ENCODE measurements at places on chromosomes 7 and 10.
A peak's percentile ranks its signal among the peaks of the same experiment; 100 is the strongest.

GRCh38 chr10:97633921-97634320 lies 621 bp upstream of the MORN4 start:
- no peak for DNase-seq

DNA sequence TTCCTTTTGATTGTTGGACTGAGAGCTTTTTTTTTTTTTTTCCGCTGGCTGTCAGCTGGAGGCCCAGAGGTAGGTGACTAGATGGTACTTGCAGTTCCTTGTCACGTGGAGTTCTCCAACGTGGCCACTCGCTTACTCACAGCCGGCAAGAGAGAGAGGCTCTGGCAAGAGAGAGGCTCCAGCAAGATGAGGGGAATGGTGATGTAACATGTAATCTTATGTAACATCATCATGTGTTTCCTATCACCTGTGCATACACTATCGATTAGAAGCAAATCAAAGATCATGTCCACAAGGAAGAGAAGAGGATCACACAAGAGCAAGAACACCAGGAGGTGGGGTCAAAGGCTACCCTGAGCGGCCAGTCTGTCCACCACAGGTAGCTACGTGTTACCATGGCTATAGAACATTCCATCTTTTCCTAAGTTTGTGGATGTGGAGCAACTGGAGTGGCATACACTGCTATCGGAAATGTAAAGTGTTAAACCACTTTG lies 4.0 kb upstream of the BORCS7 start:
- no peak for DNase-seq

DNA sequence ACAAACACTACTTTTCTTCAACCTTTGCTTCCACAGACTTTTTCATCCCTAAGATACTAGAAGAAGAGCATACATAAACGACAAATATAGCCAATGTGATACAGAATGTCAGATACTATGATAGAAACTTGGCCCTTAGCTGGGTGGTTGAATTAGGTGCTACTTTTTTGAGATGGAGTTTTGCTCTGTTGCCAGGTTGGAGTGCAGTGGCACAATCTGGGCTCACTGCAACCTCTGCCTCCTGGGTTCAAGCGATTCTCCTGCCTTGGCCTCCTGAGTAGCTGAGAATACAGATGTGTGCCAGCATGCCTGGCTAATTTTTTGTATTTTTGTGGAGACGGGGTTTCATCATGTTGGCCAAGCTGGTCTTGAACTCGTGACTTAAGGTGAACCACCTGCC lies 3.5 kb downstream of the PPIA start:
- DNase-seq, result no peak

GRCh38 chr7:131241386-131241785 lies 86.3 kb upstream of the MKLN1 start:
- no peak for DNase-seq

DNA sequence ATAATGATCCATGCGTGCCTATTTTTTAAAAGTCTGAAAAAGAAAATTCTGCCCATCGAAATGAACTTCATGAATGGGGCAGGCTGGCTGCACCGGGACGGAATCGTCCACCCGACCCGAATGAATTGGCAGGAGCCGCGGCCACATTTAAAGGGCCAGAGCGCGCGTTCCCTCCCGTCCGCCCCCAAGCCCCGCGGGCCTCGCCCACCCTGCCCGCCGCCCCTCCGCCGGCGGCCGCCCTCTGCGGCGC lies 319 bp upstream of the GATA3 start:
- no peak for DNase-seq

DNA sequence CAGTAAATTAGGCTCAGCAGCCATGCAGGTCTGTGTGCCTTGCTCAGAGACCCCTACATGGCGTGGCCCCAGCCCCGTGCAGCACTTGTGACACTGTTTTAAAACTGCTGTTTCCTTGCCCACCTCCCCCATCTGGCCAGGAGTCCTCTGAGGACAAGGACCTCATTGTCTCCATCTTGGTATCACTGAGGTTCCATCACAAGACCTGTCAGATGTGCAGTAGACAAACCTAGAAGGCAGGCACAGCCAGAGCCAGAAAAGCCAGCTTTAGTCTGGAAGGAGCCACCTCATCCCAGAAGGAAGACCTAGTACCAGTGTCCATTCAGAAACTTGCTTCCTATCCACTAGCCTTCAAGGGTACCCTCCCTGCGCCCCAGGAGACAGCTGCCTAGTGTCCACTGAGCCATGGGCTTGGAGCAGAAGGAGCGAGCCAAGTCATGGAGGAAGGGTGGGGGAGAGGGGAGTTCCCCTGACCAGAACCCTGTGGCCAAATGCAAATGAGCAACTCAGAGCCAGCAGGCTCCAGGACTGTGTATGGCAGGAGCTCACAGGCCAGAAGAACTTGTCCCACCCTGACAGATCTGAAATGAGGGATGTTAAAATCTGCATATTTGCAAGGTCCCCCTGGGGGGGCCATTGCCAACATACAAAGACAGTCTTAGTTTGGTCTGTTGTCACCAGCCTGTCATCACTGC lies 176.1 kb downstream of the SH3PXD2A start:
- DNase-seq, result no peak

GRCh38 chr10:92187101-92187500 lies 103.8 kb downstream of the CPEB3 start:
- no peak for DNase-seq

DNA sequence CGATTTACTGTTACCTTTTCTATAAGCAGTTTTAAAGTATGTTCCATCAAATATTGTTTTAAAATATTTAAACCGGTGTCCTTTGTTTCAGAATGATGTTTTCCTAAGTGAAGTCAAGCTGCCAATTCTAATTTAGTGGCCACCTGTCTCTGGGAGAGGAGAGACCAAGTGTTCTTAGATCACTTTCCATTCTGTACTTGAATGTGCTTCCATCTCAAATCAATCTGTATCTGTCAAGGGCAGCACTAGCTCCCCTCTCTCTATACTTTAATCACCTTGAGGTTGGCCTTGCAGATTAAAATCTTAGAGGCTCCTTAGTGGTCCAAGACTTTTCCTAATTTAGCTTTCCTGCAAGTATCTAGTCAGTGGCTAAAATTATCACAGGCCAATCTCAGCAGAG lies 49.6 kb downstream of the LGI1 start:
- no peak for DNase-seq

DNA sequence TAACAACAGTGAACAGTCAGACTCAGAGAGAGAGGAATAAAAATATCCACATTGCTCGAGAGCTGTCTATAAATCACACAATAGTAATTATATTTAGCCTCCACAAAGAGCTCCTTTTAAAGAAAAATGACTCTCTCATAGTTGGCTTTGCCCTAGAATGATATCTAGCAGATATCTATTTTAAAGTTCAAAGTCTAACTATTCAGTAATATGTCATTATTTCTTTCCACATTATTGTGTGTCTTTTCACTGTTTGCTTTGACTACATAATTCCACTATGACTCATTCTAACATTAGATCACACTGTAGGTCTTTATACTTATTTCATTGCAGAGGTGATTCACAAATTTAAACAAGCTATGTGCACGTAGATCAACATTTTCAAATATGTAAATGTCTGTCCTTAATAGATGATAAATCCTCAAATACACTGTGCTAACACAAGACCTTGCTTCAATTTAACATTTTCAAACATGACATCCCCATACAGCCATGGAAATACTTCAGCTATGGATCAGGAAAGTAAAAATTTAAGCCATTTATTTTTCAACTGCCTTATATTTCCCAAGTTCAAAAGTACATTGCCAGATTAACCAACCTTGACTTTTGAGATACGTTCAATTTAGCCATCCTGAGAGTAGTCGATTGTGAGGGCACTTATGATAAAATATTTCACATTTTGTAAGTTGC lies 99.9 kb upstream of the AKR1E2 start:
- peak; percentile 23 for DNase-seq

DNA sequence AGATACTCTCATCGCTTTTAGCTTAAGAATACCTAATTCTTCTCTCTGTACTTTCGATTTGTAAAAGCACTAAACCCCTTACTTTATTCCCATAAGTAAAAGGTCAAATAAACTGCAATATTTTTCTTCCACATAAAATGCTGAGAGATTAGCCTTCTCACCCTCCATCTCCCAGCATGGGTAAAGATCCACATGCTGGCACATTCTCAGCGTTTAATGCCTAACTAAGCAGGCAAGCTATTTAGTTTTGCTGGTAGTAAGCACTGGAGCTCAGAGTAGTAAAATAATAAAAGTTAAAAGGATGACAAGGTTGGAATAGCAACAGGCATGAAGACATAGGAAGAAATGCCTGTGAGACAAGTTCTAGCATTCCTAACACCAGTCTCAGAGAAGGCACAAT lies 65.9 kb upstream of the NEBL start:
- DNase-seq, result no peak

- no peak for DNase-seq
These were observed 72.0 kb upstream of the CALCR start for GRCh38 chr7:93646538-93646937.

DNA sequence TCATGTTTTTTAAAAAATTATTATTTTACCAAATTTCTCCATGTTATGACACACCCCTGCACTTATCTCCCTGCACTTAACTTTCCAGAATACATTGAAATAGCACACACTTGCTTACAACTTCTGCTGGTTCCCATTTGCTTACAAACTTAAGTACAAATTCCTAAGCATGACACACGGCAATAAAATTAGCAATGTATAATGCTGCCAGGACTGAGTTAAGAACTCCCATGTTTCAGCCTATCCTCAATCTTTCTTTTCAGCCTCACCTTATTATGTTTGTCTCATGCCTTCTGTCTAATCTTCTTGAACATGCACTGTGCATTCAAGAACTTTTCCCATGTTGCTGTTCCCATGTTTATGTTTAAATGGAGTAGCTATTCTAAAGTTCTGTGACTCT lies 40.8 kb downstream of the PRPS1L1 start:
- no peak for DNase-seq

GRCh38 chr7:117124591-117125220 lies 171.4 kb downstream of the ST7 start:
- DNase-seq, result no peak

DNA sequence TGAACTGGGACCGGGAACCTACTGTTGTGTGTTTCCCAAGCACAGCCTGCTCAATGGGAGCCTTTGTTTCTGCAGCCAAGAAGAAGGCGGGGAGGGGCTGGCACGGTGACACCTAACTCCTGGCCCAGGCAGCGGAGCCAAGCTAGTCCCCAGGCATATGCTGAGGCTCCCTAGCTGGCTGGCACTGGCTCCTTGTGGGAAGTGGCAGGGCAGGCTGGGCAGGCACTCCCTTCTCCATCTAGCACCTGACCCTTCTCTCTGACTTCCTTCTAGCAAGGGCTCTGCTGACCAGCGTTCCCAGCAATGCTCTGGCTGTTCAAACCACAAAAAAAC lies 325.0 kb downstream of the PLXNA4 start:
- DNase-seq, result no peak

DNA sequence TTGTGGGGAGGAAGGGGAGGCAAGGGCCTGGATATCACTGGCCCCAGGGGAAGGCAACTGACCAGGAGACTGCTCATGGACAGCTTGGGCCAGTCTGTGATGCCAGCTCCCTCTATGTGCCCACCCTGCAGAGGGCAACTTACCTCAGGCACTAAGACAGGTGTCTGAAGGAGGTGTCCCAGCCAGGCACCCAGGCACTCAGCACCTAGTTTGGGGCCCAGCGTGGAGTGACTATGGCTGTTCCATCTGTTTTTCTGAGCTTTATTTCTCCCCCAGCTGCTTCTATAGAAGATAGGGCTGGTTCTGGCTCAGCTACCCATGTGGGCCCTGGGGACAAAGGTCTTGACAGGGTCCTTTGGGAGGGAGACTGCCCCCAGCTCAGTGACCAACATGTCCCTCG lies 150.6 kb upstream of the PCBD1 start:
- no peak for DNase-seq

DNA sequence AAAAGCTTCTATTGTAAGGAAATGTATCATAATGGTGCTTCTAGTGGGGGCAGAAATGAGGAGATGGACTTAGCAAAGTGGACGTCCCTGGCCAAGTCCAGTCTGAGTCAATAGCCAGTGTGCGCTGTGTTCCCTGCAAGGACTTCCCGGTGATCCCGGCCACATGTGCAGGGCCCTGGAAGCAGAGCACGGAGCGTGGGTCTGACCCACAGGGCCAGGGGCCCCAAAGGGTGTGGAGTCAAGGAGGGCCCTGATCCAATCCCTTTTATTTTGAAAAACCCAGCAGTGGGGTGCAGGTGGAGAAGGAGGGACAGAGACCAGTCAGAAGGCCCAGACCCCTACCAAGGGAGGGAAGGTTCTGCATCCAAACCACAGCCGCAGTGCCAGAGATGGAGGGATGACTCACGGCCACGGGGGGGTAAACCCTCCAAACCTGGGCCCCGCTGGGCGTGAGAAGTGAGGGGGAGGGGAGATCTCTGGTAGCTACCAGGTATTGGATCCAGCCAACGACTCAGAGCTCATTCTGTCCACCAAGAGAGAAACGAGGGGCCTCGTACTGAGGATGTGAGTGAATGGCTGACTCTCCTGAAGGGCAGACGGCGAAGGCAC lies 57.2 kb upstream of the VIPR2 start:
- DNase-seq, result no peak

DNA sequence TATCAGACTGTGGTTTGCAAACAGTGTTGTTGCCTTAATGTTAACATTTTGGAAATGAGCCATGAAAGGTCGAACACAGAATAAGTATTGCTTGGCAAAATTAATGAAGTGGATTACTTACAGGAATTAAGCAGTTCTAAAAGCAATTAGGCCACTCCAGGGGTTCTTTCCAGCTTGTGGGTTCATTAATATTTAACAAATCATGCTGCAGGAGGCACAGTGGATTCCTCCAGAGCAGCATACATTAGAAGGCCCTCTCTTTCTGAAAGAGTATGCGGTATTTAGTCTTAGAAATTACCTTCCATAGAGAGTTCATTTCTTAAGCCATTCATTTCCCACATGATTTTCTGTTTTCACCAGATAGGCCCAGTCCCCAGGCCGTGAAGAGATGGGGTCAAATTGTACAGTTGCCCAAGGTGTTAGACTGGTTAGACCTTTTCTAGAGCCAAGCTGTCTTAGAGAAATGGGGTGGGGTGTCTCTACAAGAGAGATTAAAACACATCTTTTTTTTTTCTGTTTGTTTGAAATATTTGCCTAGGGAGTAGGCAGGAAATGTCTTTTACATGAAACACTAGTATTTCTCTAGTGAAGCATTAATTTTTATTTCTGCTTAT lies 40.0 kb upstream of the AGR3 start:
- no peak for DNase-seq

DNA sequence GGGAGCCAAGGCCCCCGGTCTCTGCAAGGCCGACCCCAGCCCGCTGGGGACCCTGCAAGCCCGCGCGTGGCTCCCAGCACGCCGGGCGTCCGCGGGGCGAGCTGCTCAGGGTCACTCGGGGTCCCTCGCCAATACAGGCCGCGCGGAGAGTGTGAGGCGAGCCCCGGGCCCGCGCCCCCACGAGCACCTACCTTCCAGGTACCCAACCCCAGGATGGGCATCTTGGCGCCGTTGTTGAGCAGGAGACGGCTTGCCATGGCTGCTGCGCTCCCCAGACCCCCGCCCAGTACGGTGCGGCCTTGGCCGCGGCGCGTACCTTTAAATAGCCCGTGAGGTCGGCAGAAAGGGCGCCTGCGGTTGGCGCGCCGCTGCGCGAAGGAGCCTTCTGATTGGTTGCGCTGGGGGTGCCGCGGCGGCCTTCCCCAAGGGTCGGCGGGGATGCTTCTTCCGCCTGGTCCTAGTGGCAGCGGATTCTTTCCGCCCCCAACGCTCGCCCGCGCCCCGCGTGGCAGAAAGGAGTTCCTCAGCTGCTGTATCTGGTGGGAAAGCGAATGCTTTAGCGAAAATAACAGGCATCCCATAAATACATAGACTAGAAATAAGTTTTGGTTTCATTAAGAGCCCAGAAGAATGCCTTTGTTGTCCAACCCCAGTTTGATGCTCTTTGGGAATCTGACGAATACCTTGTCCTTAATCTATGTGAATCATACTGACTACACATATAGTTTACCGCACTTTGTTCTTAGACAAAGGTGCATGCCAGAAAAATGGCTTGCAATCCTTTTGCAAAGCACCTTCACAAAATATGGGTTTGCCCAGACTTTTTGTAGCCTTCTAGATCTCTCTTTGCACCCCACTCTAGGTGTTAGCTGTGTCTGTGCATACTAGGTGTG lies at the start of gene AKR1B1:
Gene AKR1B1 (minus strand): TSS at position 295 of the 893 bp plus-strand sequence. CDS start 38 bp downstream, at position 257.
- DNase-seq, result peak; percentile 56

Measured in urinary bladder (tissue), 4 donors.